ENCODE measurements at places on chromosomes 6 and 20.

DNA sequence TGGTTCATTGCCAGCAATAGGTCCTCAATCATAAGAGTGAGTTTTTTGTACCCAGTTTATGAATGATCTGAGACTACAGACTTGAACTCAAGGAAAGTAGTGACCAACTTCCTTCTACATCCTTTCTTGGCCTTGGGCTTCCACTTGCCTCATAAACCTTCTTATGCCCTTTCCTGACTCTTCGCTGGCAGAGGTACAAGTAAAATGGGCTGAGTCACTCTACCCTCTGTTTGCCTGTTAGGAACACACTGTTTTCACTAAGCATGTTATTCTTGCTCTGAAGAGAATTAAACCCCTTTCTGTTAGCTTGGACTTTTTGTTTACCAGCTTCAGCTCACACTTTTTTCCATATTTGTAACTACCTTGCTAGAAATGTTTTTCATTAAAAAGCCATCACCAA is 74.4 kb downstream of the PKHD1 start:
- no peaks in the 10 kb centered on the region for H3K36me3 ChIP-seq
- DNase-seq: no peak
- H3K4me1 ChIP-seq: no peaks in the 10 kb centered on the region
- H3K27me3 ChIP-seq: 0 out of 2 replicates have a peak, but pooled peaks cover 5% of the 10 kb centered on the region
- H3K27ac ChIP-seq: no peak overlapping the region
- no peak overlapping the region for H3K4me3 ChIP-seq

GRCh38 chr6:8627085-8627861 is 191.9 kb upstream of the SLC35B3 start:
- peak; percentile 10 for DNase-seq
- H3K4me1 ChIP-seq: no peaks in the 10 kb centered on the region
- H3K27ac ChIP-seq: no peak overlapping the region
- no peaks in the 10 kb centered on the region for H3K27me3 ChIP-seq

- H3K27me3 ChIP-seq: no peaks in the 10 kb centered on the region
- no peak for DNase-seq
- peaks cover 7% of the 10 kb centered on the region for H3K4me1 ChIP-seq
- no peak overlapping the region for H3K27ac ChIP-seq
Observed at GRCh38 chr20:9300534-9300933, 213.9 kb upstream of the LAMP5 start.

- no peaks in the 10 kb centered on the region for H3K36me3 ChIP-seq
- H3K27me3 ChIP-seq: no peaks in the 10 kb centered on the region
Observed at GRCh38 chr6:13834790-13835189, 20.4 kb upstream of the MCUR1 start.

- peak; percentile 49 for DNase-seq
- H3K4me1 ChIP-seq: peaks cover 72% of the 10 kb centered on the region
- H3K27ac ChIP-seq: no peak overlapping the region
- no peaks in the 10 kb centered on the region for H3K27me3 ChIP-seq
- peaks cover 5% of the 10 kb centered on the region for H3K36me3 ChIP-seq
Observed at GRCh38 chr20:23639490-23639958, 1.8 kb upstream of the CST3 start.

DNA sequence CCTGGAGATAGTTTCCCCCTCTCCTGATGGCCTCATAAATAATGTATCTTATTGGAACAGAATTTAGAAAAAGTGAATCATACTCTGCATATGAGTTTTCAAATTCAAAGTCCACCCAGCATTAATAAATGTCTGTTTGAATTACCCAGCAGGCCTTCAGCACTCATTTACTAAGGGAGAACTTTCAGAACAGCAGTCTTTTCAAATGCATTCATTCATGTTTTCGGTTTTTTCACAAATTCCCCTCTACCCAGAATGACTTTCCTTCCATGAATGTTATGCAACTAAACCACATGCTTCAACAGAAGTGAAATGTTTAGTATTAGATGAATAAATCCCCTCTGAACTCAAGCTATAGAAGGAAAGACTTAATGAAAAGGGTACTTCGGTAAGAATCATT is 92.4 kb downstream of the RTN4IP1 start:
- peaks cover 25% of the 10 kb centered on the region for H3K4me1 ChIP-seq
- H3K27me3 ChIP-seq: no peaks in the 10 kb centered on the region

GRCh38 chr20:38146156-38146555 is 18.9 kb downstream of the TGM2 start:
- peak overlapping the region; percentile 97 for H3K27ac ChIP-seq
- no peak for DNase-seq

DNA sequence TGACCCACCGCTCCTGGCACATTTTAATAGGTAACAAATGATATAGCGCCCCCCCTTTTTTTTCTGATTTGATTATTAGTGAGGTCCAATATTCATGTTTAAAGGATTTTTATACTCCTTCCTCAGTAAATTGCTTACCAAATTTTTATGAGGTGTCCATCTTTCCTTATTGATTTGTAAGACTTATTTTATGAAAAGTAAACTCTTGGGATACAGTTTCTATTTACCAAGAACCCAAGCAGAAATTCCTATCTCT is 25.1 kb downstream of the TRIM27 start:
- H3K36me3 ChIP-seq: peaks cover 25% of the 10 kb centered on the region
- H3K27ac ChIP-seq: no peak overlapping the region
- no peaks in the 10 kb centered on the region for H3K27me3 ChIP-seq
- peak overlapping the region; percentile 92 for H3K4me3 ChIP-seq
- no peak for DNase-seq

DNA sequence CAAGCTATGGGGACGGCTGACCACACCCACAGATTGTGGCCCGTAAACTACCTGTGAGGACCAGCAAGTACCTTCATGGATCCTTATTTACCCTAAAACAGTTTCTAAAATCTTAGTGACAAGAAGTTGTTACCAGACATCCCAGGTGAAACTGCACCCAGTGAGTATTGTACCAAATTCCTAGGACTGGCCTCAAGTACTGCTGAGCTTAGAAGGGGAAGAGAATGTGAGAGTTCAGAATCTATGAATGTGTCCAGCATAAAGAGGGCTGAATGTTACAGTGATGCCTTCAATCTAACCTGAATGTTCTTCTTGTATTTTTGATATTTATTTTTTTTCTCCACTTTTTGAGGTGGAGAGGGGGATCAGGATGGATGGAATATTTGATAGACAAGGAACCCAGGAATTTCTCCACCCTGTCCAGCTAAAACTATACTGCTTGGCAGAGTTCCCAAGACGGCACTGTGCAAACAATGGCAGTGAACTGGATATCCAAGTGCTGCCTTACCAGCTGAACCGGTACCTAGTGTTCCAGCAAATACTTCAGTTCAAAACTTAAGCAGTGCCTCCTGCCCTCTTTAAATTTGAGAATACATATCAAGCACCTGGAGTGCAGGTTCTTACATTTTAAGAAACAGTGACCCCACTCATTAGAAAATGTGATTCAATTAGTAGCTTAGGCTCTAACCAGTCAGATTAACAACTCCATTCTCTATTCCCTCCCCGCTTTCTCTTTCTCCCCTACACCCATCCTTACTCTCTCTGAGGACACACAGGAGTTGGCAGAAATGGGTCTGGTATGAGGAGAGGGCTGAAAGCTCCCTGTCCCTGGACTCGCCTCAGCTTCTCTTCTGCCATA is 427.3 kb upstream of the FLRT3 start:
- H3K36me3 ChIP-seq: no peaks in the 10 kb centered on the region
- H3K27ac ChIP-seq: no peak overlapping the region
- H3K4me3 ChIP-seq: no peak overlapping the region
- H3K4me1 ChIP-seq: peaks cover 16% of the 10 kb centered on the region
- DNase-seq: peak; percentile 66
- no peaks in the 10 kb centered on the region for H3K27me3 ChIP-seq

- no peaks in the 10 kb centered on the region for H3K36me3 ChIP-seq
- no peak for DNase-seq
- H3K27ac ChIP-seq: no peak overlapping the region
- no peaks in the 10 kb centered on the region for H3K27me3 ChIP-seq
Observed at GRCh38 chr6:42012501-42013133, 37.7 kb upstream of the TAF8 start.

DNA sequence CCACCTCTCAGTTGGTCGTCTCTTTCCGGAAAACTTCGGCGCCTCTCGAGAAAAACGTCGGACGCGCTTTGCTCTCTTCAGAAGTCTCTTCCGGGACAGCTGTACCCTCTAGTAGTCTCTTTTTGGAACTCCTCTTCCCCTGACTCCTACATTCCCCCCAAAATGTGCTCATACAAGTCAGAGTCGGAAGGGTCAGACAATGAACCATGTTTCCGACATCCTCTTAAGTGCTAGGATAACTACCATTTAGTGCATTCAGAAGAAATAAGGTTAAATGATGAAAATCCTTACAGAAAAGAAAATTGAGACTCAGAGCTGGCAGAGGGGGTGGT is 476 bp upstream of the TP53RK start:
- no peaks in the 10 kb centered on the region for H3K27me3 ChIP-seq
- peaks cover 26% of the 10 kb centered on the region for H3K4me1 ChIP-seq
- peak overlapping the region; percentile 64 for H3K4me3 ChIP-seq
- DNase-seq: no peak
- H3K36me3 ChIP-seq: peaks cover 12% of the 10 kb centered on the region
- peak overlapping the region; percentile 66 for H3K27ac ChIP-seq

- no peaks in the 10 kb centered on the region for H3K36me3 ChIP-seq
- DNase-seq: no peak
- H3K27ac ChIP-seq: no peak overlapping the region
- no peaks in the 10 kb centered on the region for H3K4me1 ChIP-seq
- no peaks in the 10 kb centered on the region for H3K27me3 ChIP-seq
Observed at GRCh38 chr6:4336084-4336483, 200.7 kb upstream of the ECI2 start.

- no peaks in the 10 kb centered on the region for H3K27me3 ChIP-seq
- no peaks in the 10 kb centered on the region for H3K36me3 ChIP-seq
- no peak overlapping the region for H3K27ac ChIP-seq
- DNase-seq: no peak
- no peak overlapping the region for H3K4me3 ChIP-seq
Observed at GRCh38 chr6:56073761-56074160, 173.6 kb downstream of the COL21A1 start.

DNA sequence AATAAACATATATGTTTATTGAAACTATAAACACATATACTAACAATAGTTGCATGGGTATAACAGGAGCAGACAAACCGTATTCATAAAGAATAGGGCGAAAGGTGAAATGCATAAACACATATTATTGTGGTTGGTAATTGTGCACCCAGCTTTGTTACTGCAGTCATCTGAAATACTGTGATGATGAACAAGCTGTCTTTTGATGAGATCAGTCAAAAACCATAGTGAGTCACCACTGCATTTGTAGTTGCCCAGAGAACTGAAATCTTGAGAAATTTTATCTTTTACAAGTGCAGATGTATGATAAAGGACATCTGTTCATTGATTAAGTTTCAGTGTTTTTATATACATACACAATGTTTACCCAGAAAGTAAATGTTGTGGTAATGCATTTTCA is 133.7 kb downstream of the MYO6 start:
- no peak overlapping the region for H3K4me3 ChIP-seq
- H3K4me1 ChIP-seq: peaks cover 11% of the 10 kb centered on the region
- H3K27ac ChIP-seq: no peak overlapping the region
- peaks cover 12% of the 10 kb centered on the region for H3K36me3 ChIP-seq
- DNase-seq: peak; percentile 43
- no peaks in the 10 kb centered on the region for H3K27me3 ChIP-seq

Measured in PC-9 (cell line).